Camera-type eye (tissue), 1 donor: ENCODE measurements at places on chromosomes 16 and 17. TPM values are rescaled to one million over a fixed set of nuclear protein-coding genes. Genes with fewer than 3 reads are reported as not detected.

The IL17C gene
- not detected for total RNA-seq

The FLOT2 gene
- 47.6 TPM for total RNA-seq

The SCN4A gene
- total RNA-seq: 3.0 TPM

The HOXB1 gene
- total RNA-seq: not detected

The KRTAP3-2 gene
- total RNA-seq: not detected

The TEX19 gene
- not detected for total RNA-seq

The KRTAP4-5 gene
- not detected for total RNA-seq

The SLC5A10 gene
- total RNA-seq: 0.11 TPM

The SLC47A1 gene
- total RNA-seq: 8.7 TPM

The CCL3 gene
- total RNA-seq: 1.3 TPM

The SDK2 gene
- 16.2 TPM for total RNA-seq

The KRTAP9-8 gene
- 0.44 TPM for total RNA-seq

The ABI3 gene
- total RNA-seq: 3.1 TPM

The TSPAN10 gene
- total RNA-seq: 39.1 TPM

The CRYBA1 gene
- total RNA-seq: 4,794 TPM
